Gastroesophageal sphincter (tissue), 4 donors: ENCODE measurements at places on chromosomes 12 and 14. TPM values are rescaled to one million over a fixed set of nuclear protein-coding genes. Genes with fewer than 3 reads are reported as not detected.

The C1QL4 gene
- total RNA-seq = not detected

The TSPAN9 gene
- 30.2 TPM for total RNA-seq

The STAT6 gene
- 166 TPM for total RNA-seq

The ATP2B1 gene
- total RNA-seq = 19.0 TPM

The TAC3 gene
- not detected for total RNA-seq

The FIGNL2 gene
- total RNA-seq = 0.16 TPM

The SYT1 gene
- total RNA-seq = 6.6 TPM

The PROX2 gene
- not detected for total RNA-seq

The NKX2-1 gene
- not detected for total RNA-seq

The A2M gene
- 558 TPM for total RNA-seq

The SERPINA1 gene
- total RNA-seq = 22.1 TPM

The DENR gene
- 24.0 TPM for total RNA-seq

The KCNMB4 gene
- 7.2 TPM for total RNA-seq

The ZNF385A gene
- total RNA-seq = 28.0 TPM

The ACOT4 gene
- not detected for total RNA-seq

- no peak for ATAC-seq
These were observed 138.7 kb downstream of the ETV6 start for GRCh38 chr12:11787933-11788849.

- no peak for ATAC-seq
These were observed 176.3 kb upstream of the ARID2 start for GRCh38 chr12:45553204-45553603.

- no peak for ATAC-seq
These were observed 979 bp upstream of the BIN2 start for GRCh38 chr12:51324953-51325352.

DNA sequence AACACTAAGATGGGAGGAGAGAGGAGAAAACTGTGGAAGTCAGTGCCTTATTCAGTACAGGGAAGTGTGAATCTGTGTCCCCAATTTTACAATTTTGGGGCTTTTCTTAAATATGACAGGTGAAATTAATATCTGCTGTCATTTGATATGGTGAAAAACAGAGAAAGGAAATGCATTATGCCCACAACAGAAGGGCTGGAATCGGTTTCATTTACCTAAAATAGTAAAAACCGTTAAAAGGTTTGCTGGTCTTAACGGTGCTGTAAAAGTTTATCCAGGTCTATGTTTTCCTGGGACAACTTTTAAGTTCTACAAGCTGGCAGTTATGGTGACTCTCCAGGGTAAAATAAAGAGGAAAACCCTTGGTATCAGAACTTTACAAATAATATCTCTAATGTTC is 310.8 kb downstream of the FUT8 start:
- no peak for ATAC-seq

DNA sequence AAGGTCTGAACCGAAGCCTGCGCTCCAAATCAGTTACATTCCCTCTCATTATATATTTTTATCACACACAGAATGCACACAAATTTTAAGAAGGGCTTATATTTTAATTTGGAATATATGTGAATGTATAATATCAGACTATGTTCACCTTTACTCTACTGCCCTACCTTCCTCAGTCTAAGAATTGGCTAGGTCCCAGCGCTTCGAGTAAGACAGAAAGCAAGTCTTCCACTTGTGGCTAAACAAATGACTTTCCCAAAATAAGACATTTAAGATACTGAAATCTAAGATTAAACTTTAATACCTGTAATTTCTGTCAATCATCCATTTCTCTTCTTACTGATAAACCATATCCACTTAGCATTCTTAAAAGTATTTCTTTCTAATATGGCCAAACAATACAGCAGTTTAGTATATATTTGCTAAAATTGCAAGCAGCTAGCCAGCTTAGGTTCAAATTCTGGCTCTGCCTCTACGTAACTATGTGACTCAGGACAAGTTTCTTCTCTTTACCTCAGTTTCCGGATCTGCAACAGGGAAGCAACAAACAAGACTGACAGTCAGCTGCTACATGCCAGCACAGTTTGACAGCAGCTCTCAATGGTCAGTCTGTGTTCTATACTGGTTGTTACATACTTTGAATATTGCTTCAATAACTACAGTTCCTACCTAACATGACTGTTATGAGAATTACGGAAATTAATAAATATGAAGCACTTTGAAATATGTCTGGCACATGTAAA is 2.0 kb downstream of the INTS13 start:
- ATAC-seq = no peak

DNA sequence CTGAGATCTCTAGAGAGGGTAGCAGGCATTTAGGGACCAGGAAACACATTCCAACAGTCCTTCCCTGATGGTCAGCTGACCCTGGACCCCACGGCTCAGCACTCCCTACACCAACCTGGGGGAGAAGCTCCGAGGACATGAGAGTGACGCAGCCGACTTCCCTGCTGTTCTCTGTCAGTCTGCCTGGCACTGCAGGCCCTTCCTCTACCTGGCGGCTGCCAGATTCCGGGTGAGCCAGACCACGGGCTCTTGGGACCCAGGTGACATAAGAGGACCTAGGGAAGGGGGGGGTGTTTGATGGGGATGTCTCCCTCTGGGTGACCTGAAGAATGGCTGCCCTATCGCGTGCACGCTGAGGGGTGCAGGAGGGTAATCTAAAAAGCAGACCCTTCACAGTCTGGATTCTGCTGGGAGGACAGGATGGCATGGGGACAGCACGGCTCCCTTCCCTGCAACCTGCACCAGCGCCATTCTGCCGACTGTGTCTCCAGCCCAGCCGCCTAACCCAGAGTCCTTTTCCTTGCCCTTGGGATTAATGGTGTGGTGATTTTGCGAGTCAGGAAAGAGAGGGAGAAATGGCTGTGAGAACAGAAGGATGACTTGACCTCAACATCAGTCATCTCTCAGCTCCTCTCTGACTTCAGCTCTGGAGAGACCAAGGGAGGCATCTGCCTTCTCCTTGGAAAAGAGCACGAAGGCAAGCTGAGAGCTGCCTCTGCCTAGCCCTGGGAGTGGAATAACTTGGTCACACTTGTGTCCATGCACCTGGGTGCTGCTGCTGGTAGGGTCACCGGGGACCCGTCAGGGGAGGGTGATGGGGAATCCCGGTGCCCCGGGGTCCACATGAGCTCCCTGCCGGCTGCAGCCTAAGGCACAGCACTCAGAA is 158.5 kb downstream of the CALM1 start:
- ATAC-seq = no peak

- ATAC-seq = no peak
These were observed 107.4 kb downstream of the TSHR start for GRCh38 chr14:81062816-81063215.

GRCh38 chr12:124299628-124300388 is 4.9 kb downstream of the RFLNA start:
- ATAC-seq = no peak

- ATAC-seq = no peak
These were observed 19.3 kb downstream of the ASCL1 start for GRCh38 chr12:102976609-102977280.

- no peak for ATAC-seq
These were observed 8.4 kb downstream of the PACS2 start for GRCh38 chr14:105322791-105323556.

DNA sequence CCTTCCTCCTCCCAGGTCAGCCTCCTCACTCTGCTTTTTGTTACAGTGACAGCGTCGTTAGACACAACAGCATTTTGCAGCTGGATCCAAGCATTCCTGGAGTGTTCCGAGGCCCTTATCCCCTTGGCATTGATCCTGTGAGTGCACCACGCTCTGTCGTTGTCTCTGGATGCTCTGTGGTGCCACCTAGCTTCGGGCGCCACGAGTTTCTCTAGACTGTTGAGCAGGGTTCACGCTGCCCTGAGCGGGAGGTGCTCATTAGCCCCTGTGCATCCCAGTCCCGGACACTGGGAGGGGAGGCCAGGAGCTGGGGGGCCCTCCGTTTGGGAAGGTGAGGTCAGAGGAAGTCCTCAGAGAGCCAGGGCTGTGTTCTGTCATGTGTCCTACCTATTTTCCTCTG is 17.3 kb upstream of the DNAH10 start:
- no peak for ATAC-seq

DNA sequence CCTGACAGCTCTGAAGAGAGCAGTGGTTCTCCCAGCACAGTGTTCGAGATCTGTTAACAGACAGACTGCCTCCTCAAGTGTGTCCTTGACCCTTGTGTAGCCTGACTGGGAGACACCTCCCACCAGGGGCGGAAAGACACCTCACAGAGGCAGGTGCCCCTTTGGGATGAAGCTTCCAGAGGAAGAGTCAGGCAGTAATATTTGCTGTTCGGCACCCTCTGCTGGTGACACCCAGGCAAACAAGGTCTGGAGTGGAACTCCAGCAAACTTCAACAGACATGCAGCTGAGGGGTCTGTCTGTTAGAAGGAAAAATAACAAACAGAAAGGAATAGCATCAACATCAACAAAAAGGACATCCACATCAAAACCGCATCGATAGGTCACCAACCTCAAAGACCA is 21.6 kb upstream of the ABCC9 start:
- no peak for ATAC-seq

GRCh38 chr12:20289520-20289919 is 78.8 kb upstream of the PDE3A start:
- ATAC-seq = no peak

DNA sequence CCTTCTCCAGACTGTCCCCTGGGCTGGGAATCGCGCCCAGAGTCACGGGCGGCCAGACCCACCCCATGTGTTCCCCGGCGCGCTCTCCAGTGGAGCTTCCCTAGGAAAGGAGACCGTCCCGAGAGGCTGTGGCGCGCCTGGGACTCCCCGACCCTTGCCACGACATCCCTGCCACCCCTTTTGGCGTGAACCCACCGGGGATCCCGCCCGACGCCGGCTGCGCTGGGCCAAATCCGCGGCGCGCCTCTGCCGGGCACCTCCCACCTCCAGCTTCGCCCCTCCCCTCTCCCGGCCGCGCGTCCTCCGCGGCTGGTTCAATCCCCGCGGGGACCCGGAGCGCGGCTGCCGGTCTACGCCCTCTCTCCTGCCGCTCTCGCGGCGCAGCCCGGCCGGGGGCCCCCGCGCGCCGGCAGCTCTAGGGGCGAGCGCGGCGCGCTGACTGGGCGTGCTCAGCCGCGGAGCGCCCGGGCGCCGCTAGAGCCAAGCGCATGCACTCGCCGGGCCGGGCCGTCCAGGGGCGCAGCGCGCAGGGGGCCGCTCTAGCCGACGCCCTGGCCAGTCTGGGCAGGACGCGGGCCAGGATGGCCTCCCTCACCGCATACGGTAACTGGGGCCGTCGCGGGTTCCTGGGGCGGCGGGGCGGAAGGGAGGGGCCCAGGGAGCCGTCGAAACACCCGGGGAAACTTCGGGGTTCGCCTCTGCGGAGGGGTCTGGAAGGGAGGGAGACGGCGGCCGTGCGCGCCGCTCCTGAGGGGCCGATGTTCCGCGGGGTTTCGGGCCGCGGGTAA is 77.4 kb upstream of the ANO4 start:
- no peak for ATAC-seq

GRCh38 chr12:8493084-8493483 is 20.2 kb upstream of the CLEC4D start:
- peak; percentile 43 for ATAC-seq

DNA sequence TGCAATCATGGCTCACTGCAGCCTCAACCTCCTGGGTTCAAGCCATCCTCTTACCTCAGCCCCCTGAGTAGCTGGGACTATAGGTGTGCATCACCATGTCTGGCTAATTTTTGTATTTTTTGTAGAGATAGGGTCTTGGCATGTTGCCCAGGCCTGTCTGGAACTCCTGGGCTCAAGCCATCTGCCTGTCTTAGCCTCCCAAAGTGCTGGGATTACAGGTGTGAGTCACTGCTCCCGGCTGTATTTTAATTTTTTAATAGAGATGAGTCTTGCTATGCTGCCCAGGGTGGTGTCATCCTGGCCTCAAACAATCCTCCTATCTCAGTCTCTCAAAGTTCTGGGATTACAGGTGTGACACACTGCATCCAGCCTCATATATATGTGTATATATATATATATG is 31.7 kb upstream of the GPRC5A start:
- ATAC-seq = no peak

GRCh38 chr12:118480235-118480634 is 103.9 kb downstream of the SUDS3 start:
- no peak for ATAC-seq

DNA sequence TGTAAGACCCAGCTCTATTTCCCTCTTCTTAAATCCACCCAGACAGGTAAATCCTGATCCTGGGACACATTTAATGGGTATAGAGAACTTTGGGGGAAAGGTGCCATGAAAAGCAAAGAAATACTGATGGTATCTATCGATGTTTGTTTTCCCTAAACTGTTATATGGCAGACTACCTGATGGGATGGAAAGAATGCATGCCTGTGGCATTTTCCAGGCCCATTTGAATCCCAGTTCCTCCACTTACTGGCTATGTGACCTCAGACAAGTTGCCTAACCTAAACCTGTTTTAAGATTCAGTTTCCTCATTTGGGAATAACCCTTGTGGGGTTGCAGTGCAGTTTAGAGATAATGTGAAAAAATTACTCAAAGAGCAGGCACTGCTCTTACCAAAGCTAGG is 404.5 kb downstream of the FUT8 start:
- no peak for ATAC-seq

DNA sequence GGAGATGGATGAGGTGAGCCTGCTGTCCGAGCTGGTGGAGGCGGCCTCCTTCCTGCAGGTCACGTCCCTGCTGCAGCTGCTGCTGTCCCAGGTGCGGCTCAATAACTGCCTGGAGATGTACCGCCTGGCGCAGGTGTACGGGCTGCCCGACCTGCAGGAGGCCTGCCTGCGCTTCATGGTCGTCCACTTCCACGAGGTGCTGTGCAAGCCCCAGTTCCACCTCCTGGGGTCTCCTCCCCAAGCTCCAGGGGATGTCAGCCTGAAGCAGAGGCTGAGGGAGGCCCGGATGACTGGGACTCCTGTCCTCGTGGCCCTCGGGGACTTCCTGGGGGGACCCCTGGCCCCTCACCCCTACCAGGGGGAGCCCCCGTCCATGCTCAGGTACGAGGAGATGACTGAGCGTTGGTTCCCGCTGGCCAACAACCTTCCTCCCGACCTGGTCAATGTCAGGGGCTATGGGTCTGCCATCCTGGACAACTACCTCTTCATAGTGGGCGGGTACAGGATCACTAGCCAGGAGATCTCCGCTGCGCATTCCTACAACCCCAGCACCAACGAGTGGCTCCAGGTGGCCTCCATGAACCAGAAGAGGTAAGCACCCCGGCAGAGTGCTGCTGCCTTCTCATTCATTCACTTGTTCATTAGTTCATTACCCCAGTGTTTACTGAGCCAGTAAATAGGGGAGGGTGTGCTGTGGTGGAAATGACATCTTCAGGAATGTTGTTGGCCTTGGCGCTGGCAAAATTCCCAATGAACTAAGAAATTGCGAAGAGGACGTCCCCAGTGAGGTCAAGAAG is 774 bp upstream of the MANSC4 start:
- peak; percentile 17 for ATAC-seq

GRCh38 chr12:29082522-29082921 is 66.6 kb upstream of the FAR2 start:
- ATAC-seq = no peak

- ATAC-seq = no peak
These were observed 258.9 kb downstream of the VRK1 start for GRCh38 chr14:97056086-97056485.

DNA sequence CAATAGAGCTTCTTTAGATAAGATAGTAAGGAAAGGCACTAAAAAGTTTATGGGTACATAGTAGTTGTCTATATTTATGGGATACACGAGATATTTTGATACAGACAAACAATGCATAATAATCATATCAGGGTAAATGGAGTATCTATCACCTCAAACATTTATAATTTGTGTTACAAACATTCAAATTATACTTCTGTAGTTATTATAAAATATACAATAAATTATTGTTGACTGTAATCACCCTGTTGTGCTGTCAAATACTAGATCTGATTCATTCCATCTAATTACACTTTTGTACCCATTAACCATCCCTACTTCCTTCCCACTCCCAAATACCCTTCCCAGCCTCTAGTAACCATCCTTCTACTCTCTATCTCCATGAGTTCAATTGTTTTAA is 179.7 kb downstream of the FOXG1 start:
- no peak for ATAC-seq
